ENCODE measurements at places on chromosomes 5 and 9.

DNA sequence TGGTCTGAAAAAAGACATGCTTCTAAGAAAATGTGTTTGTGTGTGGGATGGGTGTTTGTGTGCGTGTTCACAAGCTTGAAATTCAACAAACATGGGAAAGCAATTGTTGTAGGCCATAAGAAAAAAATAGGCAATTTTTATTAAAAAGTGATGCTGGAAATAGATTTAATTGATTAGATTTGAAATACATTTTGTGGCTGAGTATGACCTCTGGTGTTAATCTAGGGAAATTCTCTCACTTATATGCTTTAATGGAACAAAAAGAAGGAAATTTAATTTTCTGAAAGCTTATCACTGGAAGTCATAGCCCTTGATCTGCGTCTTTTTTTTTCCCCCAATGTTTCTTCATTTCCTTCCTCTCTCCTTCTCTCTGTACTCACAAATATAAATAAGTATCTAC is 3.5 kb upstream of the KCNN2 start:
- DNase-seq, result no peak

GRCh38 chr5:145246961-145247744 is 588.0 kb downstream of the PRELID2 start:
- DNase-seq, result no peak

DNA sequence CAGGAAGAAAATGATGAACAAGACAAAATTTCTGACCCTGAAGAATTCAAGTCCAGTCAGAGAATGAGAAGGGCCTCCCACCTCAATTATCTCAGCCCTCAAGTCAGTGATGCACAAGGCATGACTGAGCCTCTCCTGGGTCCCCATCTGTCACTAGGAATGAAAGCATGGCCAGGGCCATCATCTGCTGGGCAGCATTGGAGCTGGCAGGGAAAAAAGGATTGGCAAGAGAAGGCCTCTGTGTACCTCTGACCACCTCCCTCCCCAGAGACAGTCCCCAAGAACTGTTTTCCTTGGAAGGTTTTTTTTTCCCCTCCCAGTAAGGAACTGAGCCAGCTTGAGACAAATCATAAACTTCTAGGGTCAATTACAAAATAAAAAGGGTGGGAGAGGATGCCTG is 76.7 kb downstream of the KLHL3 start:
- DNase-seq, result no peak

DNA sequence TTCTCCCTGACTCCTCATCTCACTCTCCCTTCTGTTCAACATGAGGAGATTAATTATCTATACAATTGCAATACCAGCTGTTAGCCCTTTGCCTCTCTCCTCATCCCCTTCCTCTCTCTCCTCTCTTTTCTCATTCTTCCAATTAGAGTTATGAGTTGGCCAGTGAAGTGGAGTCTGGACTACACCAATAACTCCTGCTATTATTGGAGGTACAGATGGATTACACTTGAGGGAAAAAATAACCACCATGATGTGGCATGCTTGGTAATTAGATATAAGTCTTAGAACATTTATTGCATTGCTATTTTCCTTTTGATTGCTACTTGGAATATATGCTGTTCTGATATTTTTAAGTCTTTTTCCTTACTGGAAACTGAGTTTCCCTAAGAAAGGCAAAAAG is 159.2 kb downstream of the FRMD3 start:
- DNase-seq, result no peak

DNA sequence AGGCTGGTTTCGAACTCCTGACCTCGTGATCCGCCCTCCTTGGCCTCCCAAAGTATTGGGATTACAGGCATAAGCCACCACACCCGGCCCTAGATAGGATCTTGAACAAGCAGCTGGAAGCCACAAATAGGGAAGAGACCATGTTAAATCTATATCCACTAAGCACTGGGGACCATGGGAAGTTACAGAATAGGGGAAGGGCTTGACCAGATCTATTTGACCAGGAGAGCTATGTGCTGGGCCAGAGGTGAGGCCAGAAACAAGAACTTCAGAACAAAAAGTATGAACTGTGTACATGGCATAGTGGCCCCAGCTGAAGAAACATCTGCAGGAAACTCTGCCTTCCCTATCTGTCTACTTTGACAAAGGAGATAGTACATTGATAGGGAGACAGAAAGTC is 10.8 kb downstream of the KLF4 start:
- DNase-seq, result no peak

- DNase-seq, result no peak
Measured at GRCh38 chr5:40378396-40379177, 301.1 kb upstream of the PTGER4 start.

- no peak for DNase-seq
Measured at GRCh38 chr9:76027861-76028260, 137.4 kb downstream of the PCSK5 start.

DNA sequence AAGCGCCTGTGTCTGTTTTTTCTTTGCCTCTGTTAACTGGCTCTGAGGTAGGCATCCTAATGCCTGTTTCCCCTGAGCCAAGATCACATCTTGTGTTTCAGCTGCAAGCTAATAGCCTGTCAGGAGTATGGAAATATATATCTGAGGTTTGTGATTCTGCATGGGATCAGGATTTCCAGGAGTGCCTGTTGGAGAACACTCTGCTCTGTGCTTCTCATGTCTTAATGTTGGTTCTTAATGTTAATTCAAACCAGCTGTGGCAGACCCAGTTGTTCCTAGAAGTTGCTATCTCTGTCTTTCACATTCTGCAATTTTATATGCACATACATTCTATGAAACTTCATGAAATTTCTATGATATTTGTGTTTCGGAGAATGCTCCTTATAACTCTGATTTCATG is 72.1 kb downstream of the PGM5 start:
- no peak for DNase-seq

DNA sequence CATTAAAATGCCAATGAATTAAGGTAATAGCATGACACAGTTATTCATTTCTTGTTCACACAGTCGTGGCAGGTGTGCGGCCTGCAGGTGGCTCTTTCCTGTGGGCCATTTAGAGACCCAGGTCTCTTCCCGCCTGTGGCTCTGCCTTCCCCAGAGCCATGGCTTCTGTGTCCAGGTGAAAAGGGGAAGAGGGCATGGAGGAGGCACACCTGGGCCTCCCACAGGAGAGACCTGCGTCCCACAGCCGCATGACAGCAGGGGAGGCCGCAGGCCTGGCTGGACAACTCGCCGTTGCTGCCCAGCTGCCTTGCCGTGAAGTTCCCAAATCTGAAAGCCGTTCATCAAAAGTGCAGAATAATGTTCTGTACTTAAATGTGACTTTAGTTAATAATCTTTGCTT is 14.4 kb upstream of the PLEKHG4B start:
- DNase-seq, result no peak

DNA sequence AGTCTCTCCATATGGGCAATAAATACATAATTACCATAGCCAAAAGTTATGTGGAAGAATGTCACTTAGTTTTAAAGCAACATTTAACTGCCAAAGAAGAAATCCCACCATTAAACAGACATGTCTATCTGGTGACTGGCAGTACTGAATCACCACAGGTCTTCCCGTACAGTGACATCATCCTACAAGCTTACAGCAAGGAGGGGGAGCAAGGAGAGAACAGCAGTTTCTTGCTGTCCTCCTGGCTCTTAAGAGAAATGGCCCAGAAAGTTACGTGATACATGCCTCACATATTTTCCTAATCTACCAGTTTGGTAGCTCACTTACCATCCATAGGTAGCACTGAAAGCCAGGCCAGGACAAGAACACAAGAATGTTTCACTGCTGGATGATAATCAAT is 671.0 kb downstream of the DMRTA1 start:
- no peak for DNase-seq

DNA sequence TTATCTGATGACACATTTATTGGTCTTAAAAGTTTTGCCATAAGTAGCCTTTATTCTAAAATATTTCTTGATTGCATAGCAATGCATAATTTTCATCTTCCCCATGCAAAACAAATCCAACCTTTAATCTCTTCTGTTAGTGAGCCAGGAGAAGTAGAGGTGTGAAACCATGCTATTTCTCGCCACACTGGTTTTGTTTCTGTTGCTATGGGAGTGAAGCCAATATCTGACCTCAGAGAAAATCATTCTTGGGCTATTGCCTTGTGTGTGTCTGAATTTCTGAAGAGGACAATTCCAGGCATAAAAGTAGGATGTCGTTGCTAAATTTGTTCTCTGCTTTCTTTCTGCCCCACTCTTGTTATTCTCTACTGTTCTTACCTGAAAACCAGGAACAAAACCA is 183.6 kb downstream of the PTTG1 start:
- DNase-seq, result no peak

- DNase-seq, result no peak
Measured at GRCh38 chr9:92293075-92293354, 482 bp downstream of the IARS1 start.

- DNase-seq, result peak; percentile 70
Measured at GRCh38 chr9:99807276-99807852, 14.3 kb upstream of the NR4A3 start.

GRCh38 chr9:78884611-78885150 is 587.8 kb downstream of the PSAT1 start:
- no peak for DNase-seq

- DNase-seq, result no peak
Measured at GRCh38 chr9:30197954-30198353, 2186.5 kb upstream of the ACO1 start.

- DNase-seq, result no peak
Measured at GRCh38 chr5:68240771-68241170, 25.2 kb downstream of the PIK3R1 start.

GRCh38 chr9:38333047-38333446 is 59.5 kb upstream of the ALDH1B1 start:
- DNase-seq, result no peak

Data from Right ventricle myocardium superior (tissue), 1 donor.